GM23248 (cell line): ENCODE measurements at places on chromosomes 12 and 14. TPM values are rescaled to one million over a fixed set of nuclear protein-coding genes. Genes with fewer than 3 reads are reported as not detected.

The TSPAN19 gene
- total RNA-seq = not detected in 2 replicates

The MAP3K9 gene
- total RNA-seq = not detected in 2 replicates

The CCDC184 gene
- total RNA-seq = 1.0 and 1.7 TPM in 2 replicates

DNA sequence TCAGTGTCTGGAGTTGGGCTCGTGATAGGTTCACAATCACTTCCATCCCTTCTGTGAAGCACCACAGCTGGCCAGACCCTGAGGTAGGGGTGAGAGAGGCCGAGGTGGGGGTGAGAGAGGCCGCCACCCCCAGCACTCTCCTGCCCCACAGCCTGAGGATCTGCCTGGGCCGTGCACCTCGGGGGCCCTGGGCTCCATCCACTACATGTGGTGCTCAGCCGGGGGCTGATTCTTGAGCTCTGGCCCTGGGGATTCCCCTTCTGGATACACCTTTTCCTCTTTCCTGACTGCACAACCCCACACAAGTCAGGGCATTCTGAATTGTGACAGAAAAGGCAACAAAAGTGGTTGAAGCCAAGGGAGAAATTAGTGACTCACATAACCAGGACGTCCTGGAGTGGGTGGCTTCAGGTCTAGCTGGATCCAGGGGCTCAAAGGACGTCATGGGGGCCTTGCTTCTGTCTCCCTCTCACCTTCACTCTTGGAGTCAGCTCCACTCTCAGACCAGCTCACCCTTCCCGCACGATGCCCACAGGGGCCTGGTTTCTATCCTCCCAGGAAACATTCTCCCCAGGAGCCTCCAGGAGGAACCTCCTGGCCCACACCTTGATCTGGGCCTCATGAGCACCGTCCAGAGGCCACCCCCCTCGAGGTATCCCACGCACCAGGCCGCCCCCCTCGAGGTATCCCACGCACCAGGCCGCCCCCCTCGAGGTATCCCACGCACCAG, 12.1 kb upstream of the FBRSL1 start:
- peak; percentile 26 for DNase-seq

GRCh38 chr12:24363177-24363754, 413.8 kb upstream of the SOX5 start:
- DNase-seq = no peak

GRCh38 chr12:30870491-30871265, 55.9 kb upstream of the TSPAN11 start:
- no peak for DNase-seq

The TBX3 gene
- total RNA-seq = 25.1 and 34.0 TPM in 2 replicates

The VDR gene
- 30.5 and 37.2 TPM in 2 replicates for total RNA-seq

DNA sequence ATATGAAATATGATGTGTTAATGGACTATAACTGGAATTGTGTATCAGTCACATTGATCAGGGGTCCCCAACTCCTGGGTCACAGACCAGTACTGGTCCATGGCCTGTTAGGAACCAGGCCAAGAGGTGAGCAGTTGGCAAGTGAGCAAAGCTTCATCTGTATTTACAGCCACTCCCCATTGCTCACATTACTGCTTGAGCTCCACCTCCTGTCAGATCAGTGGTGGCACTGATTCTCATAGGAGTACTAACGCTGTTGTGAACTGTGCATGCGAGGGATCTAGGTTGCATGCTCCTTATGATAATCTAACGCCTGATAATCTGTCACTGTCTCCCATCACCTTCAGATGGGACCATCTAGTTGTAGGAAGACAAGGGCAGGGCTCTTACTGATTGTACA, 72.3 kb downstream of the CDK17 start:
- DNase-seq = no peak

The OR10P1 gene
- total RNA-seq = not detected in 2 replicates

The A2M gene
- total RNA-seq = 34.9 and 60.6 TPM in 2 replicates

GRCh38 chr12:85784096-85784720, 52.0 kb downstream of the RASSF9 start:
- peak; percentile 40 for DNase-seq

DNA sequence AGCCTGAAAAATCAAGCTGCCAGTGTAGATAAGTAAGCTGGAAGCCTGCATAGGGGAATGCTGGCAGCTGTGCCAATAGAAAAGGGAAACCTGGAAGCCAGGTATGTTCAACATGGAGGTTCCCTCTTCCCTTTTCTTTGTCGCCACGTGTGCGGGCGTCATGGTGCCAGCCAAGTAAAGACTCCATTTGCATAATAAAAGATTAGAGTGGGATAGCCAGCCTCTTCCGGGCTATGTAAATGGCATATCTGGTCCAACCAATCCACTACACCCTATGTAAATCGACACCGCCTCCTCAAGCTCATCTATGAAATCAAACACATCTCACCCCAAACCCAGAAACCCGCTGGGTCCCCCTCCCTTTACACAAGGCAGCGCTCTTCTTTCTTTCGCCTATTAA, 5.6 kb upstream of the ADGRD1 start:
- no peak for DNase-seq

GRCh38 chr14:68573126-68573525, 219.7 kb downstream of the ZFP36L1 start:
- no peak for DNase-seq

DNA sequence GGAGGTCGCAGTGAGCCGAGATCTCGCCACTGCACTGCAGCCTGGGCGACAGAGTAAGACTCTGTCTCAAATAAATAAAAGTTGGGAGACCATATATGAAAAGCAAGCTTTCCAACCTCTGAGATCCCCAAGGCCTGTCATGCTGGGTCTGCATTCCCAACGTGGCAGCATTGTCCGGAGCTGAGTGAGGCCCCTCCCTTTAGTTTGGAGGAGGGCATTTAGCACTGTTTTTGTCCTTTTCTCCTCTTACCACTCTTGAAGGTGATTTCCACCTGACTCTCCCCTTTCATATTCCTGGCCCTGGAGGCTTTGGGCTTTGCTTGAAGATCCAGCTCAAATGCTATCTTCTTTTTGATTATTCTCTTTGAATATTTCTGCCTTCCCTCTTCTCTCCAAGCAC, 3.2 kb downstream of the AACS start:
- no peak for DNase-seq

- no peak for DNase-seq
These were observed 30.5 kb upstream of the PLEKHG3 start for GRCh38 chr14:64673748-64674147.

- no peak for DNase-seq
These were observed 170.6 kb upstream of the CCDC196 start for GRCh38 chr14:66315548-66315947.

DNA sequence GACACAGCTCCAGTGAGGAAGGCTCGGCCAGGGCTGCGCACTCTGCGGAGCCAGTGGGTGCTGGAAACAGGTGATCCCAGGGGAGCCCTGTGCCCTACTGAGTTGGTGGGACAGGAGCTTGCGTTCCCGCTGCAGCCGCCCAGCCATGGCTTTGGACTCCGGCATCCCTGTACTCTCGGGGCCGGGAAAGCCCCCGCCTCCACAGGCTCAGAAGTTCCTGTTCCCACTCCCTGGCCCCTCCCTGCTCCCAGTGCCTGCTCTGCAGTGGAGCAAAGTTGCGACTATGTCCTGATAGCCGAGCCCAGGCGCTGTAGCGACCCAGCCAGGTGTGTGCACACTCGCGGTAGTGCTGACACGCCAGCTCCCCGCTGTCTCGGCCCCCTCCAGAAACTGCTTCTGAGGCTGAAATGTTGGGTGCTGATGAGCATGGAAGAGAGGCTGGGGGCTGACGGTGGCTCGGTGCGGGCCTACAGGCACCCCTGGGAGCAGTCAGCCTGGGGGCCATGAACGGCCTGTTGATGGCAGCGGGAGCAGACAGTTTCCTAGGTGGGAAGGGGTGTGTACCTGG, 344.6 kb upstream of the MGAT4C start:
- DNase-seq = no peak

DNA sequence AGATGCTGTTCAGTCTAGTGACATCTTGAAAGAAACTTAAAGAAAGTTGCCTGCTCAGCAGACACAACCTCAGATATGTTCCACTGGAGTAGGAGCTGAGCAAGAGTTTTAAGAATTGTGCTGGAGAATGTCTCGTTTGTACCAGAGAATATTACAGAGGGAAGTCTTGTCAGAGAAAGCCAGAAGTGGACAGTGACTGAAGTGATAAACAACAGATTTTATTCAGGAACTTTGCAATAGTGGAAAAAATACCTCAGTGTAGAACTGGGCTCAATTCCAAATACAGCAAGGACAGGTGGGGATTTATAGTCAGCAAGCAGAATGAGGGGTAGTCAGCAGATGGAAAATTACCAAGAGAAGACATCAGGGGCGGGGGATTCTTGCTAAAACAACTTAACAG, 18.6 kb downstream of the ZDHHC17 start:
- no peak for DNase-seq

DNA sequence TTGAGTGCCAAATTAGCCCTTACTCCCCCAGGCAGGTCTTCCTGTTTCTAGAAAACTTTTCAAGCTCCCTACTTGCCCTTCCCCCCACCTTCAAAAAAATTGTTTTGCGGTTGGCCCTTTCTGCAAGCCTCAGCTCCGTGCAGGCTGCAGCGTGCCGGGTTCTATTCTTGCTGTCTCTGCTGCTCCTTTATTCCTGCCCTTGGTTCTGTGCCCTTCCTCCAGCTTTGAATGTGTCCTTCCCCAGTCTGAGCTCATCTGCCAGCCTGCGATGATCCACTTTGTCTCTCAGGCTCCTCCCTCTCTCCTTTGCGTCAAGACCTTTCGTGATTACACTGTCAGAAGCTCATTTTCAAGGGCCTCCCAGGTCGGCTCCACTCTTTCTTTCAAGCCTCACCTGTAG, 98.6 kb downstream of the IRF2BPL start:
- DNase-seq = peak; percentile 74

DNA sequence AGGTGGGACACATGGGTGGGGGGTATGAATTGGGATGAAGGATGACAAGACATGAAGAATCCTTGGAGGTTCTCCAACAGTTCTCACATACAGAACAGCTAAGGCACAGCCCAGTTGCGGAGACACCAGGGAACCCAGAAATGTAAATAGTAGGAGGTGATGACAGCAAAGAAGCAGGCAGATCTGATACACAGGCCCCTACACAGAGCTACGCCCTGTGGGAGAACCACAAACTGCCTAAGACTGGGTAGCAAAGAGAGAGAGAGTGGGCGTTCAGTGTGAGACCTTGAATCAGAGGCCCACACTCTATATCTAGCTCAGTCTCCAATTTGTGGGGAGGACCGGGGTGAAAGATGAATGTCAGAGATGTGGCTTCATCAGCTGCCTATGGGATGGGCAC, 9.5 kb upstream of the NUMB start:
- DNase-seq = peak; percentile 88

GRCh38 chr14:96256407-96256806, 397 bp downstream of the BDKRB1 start:
- DNase-seq = peak; percentile 78

- DNase-seq = peak; percentile 71
These were observed 27.6 kb downstream of the KITLG start for GRCh38 chr12:88552610-88553079.

GRCh38 chr12:50401500-50402081, 906 bp downstream of the LARP4 start:
- DNase-seq = peak; percentile 77

- no peak for DNase-seq
These were observed 2.6 kb downstream of the SMIM41 start for GRCh38 chr12:52082026-52082668.

DNA sequence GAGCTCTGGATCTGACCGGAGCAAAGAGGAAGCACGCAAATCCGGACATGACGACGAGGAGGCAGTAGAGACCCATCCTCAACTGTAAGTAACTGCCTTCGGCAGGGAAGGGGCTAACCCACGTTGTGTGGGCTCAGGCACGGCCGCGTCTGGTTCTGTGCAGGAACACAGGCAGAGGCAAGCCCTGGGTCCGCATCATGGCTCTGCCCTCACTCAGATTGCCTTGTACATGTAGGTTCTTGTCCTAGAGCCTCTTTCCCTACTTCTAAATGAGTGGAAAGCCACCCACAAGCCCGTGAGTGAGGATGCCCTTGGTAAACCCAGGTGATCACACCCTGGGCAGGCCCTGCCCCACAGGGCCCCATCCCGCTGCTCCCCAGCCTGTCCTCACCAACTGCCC, 8.9 kb upstream of the RPLP0 start:
- DNase-seq = no peak

DNA sequence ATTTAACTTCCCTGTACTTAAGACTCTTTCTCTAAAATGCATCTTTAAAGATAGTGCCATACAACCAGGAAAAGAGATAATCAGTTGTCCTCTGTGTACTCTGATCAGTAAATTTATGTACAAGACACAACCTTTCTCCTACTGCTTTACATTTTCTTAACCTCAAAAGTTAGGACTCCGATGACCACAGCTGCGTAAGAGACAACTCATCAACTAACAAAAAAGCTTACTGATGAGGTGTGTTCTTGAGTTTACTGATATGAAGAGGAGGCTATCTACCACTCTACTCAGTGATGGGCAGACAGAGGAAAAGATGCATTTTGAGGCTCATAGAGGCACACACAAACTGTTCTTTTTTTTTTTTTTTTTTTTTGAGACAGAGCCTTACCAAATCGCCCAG, 71.4 kb upstream of the HIF1A start:
- no peak for DNase-seq

The HRK gene
- not detected in 2 replicates for total RNA-seq

DNA sequence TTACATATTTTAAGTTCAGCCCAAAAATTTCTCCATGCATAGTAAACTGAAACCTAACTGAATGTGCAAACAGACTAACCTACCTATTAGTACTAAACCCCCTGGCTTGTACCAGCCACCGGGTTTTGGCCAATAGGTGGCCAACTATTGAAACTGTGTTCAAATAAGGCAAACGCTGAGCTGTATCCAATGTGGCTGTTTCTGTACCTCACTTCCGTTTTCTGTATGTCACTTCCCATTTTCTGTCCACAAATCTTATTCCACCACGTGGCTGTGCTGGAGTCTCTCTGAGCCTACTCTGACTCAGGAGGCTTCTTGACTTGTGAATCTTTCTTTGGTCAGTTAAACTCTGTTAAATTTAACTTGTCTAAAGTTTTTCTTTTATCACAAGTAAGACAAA, 6.0 kb upstream of the FBXO34 start:
- no peak for DNase-seq

DNA sequence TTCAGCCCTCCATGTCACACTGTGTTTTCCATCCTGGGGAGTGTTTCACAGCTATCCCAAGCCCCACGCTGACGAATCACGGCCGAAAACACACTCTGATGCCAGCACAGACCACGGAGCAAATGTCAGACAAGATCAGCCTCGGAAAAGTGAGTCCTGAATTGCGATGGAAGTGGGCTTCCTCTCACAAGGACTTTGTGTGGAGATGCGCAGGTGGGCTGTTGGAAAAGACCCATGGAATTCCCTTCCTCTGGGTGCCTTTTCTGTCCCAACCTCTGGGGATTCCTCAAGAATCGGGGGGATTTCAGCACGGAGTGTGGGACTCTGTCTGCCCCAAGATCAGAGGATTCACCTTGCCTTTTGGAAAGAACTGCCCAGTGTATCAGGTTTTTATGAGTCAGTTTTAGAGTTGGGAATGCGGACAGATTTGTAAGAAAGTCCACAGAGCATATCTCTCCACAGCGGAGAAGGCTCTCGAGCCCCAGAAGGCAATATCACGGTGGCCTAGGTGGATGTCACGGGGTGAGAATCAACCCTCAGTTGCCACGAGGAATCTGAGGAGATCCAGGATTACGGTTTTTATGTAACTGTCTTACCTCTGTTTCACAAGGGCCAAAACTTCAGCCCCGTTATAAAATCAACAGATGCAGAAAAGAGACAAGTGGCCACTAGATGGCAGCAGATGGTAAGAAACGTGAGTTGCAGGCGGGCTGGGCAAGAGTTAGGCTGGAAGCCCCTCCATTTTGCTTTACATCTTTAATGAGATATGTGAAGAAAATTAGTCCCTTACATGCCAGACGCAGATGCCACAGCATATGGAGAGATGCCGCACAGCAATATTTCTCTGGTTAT, 201.9 kb downstream of the DAD1 start:
- DNase-seq = peak; percentile 80
